ENCODE measurements at places on chromosomes 13 and 19.

GRCh38 chr13:41054212-41054877 is 7.0 kb upstream of the WBP4 start:
- DNase-seq, result no peak

- DNase-seq, result no peak
These were observed 18.3 kb downstream of the ATP4B start for GRCh38 chr13:113639616-113640262.

GRCh38 chr13:65966991-65967451 is 1263.1 kb downstream of the PCDH9 start:
- DNase-seq, result no peak

- no peak for DNase-seq
These were observed 1.4 kb downstream of the PLPP2 start for GRCh38 chr19:289651-290371.
